ENCODE measurements at places on chromosomes 13 and 19. TPM values are rescaled to one million over a fixed set of nuclear protein-coding genes. Genes with fewer than 3 reads are reported as not detected.

HPN gene
- total RNA-seq, result not detected

GRCh38 chr19:19053508-19054314, 10.1 kb upstream of the SLC25A42 start:
- peak; percentile 62 for DNase-seq
- H3K4me1 ChIP-seq, result no peaks in the 10 kb centered on the region
- peaks cover 13% of the 10 kb centered on the region for H3K36me3 ChIP-seq
- no peaks in the 10 kb centered on the region for H3K27me3 ChIP-seq
- H3K4me3 ChIP-seq, result no peak overlapping the region

LHB gene
- total RNA-seq, result not detected

ADGRE1 gene
- 1.5 TPM for total RNA-seq

DNA sequence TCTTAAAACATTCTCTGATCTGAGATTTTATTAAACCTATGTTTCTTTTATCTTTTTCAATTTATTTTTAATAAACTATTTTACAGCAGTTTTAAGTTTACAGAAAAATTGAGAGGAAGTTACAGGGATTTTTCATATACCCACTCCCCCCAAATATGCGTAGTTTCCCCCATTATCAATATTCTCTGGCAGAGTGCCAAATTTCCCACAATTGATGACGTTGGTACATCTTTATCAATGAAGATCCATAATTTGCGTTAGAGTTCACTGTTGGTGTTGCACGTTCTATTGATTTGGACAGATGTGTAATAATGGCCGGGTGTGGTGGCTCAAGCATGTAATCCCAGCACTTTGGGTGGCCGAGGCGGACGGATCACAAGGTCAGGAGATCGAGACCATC, 1063.0 kb upstream of the ATXN8OS start:
- no peaks in the 10 kb centered on the region for H3K27me3 ChIP-seq
- H3K36me3 ChIP-seq, result no peaks in the 10 kb centered on the region
- no peak for DNase-seq
- H3K27ac ChIP-seq, result no peak overlapping the region

NFIX gene
- 1.5 TPM for total RNA-seq

GRCh38 chr13:52947921-52948373, 80.7 kb upstream of the OLFM4 start:
- no peaks in the 10 kb centered on the region for H3K27me3 ChIP-seq
- no peak overlapping the region for H3K27ac ChIP-seq
- H3K4me1 ChIP-seq, result no peaks in the 10 kb centered on the region
- no peak for DNase-seq
- H3K4me3 ChIP-seq, result no peak overlapping the region

- H3K27ac ChIP-seq, result no peak overlapping the region
- no peak overlapping the region for H3K4me3 ChIP-seq
- H3K27me3 ChIP-seq, result peaks cover 2% of the 10 kb centered on the region
- peaks cover 10% of the 10 kb centered on the region for H3K36me3 ChIP-seq
- DNase-seq, result no peak
Observed at GRCh38 chr13:49400755-49401659, 42.9 kb downstream of the CAB39L start.

DNA sequence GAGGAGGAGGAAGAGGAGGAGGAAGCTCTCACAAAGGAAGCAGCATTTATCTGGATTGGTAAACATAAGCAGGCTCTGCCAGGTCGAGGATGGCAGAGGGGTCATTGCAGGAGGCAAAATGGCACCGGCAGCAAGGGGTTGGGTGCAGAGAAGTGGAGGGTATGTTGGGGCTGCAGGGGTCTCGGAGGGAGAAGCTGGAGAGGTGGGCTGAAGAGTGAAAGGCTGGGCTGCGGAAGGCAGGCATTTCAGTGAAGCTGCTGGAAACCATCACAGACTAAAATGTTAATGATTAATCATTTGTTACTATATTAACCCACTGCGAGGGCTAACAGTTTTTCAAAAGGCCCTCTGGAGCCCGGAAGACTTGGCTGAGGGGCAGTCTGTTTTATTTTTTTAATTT, 24.6 kb downstream of the TPT1 start:
- no peak overlapping the region for H3K4me3 ChIP-seq
- peaks cover 9% of the 10 kb centered on the region for H3K4me1 ChIP-seq
- no peaks in the 10 kb centered on the region for H3K27me3 ChIP-seq
- no peak overlapping the region for H3K27ac ChIP-seq
- H3K36me3 ChIP-seq, result no peaks in the 10 kb centered on the region

GADD45GIP1 gene
- 16.5 TPM for total RNA-seq

DNA sequence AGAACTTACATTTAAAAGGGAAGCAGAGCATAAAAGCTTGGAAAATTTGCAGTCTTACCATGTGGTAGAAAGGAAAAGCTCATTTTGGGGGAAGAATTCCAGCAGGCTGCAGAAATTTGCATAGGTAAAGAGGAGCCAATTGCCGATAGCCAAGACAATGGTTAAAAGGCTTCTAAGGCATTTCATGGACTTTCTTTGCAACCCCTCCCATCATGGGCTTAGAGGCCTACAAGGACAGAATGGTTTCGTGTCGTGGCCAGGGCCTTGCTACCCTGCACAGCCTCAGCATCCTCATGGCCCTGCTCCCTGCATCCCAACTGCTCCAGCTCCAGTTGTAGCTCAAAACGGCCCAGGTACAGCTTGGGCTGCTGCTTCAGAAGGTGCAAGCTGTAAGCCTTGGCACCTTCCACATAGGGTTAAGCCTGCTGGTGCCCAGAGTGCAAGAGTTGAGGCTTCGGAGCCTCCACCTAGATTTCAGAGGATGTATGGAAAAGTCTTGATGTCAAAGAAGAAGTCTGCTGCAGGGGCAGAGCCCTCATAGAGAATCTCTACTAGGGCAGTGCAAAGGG, 420.3 kb downstream of the PCDH17 start:
- H3K27me3 ChIP-seq, result no peaks in the 10 kb centered on the region
- DNase-seq, result no peak
- no peak overlapping the region for H3K4me3 ChIP-seq
- H3K4me1 ChIP-seq, result no peaks in the 10 kb centered on the region
- H3K36me3 ChIP-seq, result no peaks in the 10 kb centered on the region

All from activated CD4-positive, alpha-beta T cell treated with anti-CD3 and anti-CD28 coated beads, Interleukin-2, amount 10 ng/mL, durations not matched to agents 7 days and 5 days (primary cell).